Omental fat pad (tissue), 4 donors: ENCODE measurements at places on chromosomes 5 and 9. TPM values are rescaled to one million over a fixed set of nuclear protein-coding genes. Genes with fewer than 3 reads are reported as not detected.

The SEMA5A gene
- 6.3 TPM for total RNA-seq

GRCh38 chr9:114321759-114322158, 1.1 kb upstream of the ORM1 start:
- DNase-seq = no peak

The JMY gene
- total RNA-seq = 13.6 TPM

DNA sequence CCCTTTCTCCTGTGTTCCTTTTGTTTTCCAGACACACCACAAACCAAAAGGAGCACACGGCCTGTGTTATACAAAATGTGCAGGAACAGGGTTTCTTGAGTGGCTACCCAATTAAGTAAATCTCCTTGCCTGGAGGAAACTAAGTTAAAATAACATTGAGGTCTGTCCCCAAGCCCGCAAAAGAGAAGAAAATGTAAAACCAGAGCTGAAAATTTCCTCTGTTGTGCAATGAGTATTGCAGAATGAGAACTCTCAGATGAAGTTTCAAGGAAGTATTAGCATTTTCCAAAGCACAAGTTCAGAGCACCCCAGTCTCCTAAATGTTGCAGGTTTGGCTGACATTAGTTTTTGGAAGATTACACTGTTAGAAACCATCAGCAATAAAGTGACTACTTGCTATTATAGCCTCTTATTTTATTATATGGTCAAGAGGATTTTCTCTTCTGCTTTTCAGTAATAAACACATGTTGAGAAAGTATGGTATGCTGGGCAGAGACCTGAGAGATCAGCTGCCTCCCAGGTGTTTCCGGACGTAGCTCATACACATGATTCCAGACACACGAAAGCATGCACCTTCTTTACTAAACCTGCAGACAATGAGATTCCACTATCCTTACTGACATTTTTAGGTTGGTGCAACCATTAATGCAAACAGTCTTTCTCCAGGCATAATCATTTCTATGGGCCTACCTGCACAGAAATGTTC, 161.3 kb downstream of the SNCAIP start:
- DNase-seq = no peak

The ACSL6 gene
- total RNA-seq = 1.0 TPM

DNA sequence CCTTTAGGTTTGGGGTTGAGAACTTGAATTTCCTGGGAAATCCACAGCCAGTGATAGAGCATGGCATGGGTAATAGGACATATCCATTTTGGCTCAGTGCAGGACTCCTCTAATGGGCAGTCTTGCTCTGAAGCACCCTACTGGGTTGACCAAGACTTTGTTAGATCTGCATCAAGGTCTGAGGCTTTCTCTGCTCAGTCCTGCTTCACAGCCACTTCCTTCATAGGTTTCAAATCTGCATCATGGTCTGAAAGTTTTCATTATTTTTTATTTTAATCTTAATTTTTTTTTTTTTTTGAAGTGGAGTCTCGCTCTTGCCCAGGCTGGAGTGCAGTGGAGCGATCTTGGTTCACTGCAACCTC, 36.5 kb downstream of the KIF2A start:
- DNase-seq = no peak

DNA sequence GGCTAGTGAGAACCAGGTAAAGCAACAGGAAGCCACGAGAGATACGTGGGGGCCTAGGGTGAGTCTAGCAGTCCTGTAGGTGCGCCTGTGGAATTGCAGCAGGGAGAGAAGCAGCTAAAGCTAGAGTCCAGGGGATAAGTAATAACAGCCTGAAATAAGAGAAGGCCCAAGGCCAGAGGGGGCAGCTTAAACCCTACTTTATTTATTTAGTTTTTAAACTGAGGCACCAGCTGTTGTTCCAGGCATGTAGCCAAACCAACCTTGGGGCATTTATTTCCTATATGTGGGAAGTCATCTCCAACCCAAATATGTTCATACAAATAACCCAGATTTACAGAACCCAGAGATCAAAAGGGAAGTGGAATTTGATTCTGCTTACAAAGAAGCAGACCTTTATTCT, 93.5 kb downstream of the GLDC start:
- no peak for DNase-seq

- no peak for DNase-seq
Observed at GRCh38 chr5:15487228-15487627, 12.8 kb upstream of the FBXL7 start.

DNA sequence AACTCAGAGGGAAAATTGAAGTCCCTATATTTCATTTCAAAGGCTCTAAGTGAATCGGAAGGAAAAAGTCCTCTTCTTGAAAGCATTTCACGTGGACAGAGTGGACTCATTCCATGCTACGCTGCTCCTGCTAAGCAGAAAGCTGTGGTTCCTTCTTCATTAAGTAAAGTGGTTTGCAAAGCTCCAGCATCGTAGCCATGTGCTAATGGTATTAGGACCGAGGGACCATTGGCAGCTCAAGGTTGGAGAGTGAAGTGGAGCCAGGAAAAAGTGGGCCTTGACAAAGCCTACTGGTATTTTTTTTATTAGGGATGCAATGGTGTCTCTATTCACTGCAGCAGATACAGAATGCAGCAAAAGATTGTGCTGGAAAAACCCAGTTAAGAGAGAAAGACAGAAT, 16.4 kb upstream of the SEMA4D start:
- no peak for DNase-seq

The FOXD4L6 gene
- total RNA-seq = 0.19 TPM

The RFESD gene
- 1.2 TPM for total RNA-seq

GRCh38 chr5:10534561-10535530, 29.0 kb upstream of the ANKRD33B start:
- no peak for DNase-seq

DNA sequence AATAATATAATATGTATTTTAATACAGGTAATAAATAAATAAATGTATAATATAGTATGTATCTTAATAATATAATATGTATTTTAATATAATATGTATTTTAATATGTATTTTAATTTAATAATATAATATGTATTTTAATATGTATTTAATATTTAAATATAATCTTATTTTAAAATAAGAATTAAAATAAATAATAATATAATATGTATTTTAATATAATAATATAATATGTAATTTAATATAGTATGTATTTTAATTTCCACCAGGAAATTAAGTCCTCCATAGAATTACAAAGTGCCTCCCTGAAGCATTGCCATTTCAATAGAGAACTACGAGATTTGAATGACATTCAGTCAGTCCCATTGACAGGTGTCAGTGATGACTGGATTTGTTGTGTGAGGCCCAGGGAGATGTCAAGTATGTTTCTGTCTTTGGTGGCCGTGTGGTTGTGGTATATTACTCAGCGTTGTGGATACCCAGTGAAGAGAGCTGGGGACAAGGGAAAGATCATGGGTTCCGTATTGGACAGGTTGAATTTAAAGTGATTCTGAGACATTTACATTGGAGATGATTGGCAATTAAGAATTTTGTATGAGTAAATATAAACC, 14.2 kb upstream of the C5orf46 start:
- no peak for DNase-seq

DNA sequence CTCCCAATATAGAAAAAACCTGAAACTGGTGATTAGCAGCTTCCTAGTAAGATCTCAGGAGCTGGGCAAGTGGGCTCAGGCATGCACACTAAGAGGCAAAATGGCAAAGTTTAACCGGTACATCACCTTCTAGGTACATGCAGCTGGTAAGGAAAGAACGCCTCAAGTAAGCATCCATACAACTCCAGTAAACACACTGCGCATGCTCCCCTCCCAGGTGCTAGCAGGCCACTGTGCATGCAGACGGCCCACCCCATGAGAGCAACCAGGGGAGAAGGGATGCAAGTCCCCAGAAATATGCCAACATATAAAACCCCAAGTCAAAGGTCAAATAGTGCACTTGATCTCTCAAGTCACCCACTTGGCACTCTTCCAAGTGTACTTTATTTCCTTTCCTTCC, 228.6 kb upstream of the KIF2A start:
- no peak for DNase-seq

GRCh38 chr5:120139039-120139438, 325.1 kb upstream of the PRR16 start:
- no peak for DNase-seq

The CDH18 gene
- total RNA-seq = not detected

DNA sequence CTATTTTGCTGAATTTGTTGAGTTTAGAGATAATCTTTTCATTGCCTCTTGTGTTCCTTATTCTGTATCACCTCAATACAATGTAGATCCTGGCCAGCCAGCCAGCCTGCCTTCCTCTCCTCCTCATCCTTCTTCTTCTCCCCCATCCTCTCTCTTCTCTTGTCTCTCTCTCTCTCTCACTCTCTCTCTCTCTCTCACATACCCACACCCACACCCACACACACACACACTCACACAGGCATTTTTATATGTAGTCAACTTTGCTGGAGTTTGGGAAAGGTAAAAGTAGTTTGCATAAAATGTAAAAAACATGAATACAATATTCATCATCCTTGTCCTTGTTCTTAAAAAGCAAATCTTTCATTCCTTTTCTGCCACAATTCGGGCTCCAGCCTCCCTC, 60.5 kb downstream of the ZFAND5 start:
- no peak for DNase-seq

- no peak for DNase-seq
Observed at GRCh38 chr9:76949865-76950264, 44.0 kb upstream of the PRUNE2 start.

DNA sequence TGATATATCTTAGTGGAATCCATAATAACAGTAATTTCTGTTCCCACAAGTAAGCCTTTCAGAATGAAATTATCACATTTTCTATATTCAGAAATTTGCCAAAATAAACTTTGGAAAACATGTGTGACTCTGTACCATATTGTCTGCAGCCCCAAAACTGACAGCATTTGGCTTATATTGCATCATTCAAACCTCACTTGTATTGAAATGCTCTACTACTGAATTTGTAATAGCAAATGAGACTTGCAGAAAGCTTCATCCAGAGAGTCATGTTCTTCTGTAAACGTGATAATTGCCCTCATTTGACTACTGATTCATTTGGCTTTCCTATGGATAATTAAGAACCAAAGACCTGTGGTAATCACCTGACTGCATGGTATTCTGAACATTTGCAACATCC, 1249.5 kb upstream of the CDH18 start:
- DNase-seq = no peak
